HEK293T (cell line): ENCODE measurements at places on chromosomes 6 and 20.

GRCh38 chr20:57794036-57794435 lies 84.2 kb upstream of the PMEPA1 start:
- DNase-seq: no peak

GRCh38 chr6:144232832-144233230 lies 52.3 kb upstream of the UTRN start:
- DNase-seq: no peak

DNA sequence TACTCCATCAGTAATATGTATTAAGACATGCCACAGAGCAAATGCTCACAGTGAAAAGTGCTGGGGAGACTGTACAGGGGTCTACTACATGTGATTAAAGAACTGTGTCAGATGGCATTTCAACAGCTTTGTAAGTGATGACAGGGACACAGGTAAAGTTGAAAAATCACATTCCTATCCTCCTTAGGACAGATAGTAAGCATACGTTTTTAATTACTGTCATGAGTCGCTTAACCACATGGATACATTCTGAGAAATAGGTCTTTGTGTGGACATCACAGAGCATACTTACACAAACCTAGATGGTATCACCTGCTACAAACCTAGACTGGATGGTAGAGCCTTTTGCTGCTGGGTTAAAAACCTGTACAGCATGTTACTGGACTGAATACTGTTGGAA lies 645.8 kb upstream of the AGPAT4 start:
- no peak for DNase-seq

GRCh38 chr6:82877213-82878195 lies 188.1 kb downstream of the UBE3D start:
- DNase-seq: peak; percentile 8

DNA sequence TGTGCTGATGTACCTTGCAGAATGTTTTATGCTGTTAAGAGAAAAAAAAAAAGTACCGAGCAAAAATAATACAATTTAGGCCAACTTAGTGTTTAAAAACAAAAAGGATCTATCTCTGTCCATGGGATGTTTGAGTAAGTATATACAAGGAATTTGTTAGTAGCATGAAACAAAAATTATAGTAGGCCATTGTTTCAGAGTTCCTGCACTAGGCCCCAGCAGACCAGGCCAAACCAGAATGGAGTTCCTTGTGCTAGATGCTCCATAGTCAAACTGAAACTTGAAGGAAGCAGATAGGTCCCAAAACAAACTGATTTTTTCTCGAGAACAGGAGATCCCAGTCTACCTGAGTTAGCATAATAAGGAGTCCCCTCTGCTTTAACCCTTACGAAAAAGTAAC lies 72.5 kb downstream of the SNX9 start:
- DNase-seq: no peak
